ENCODE measurements at places on chromosomes 1 and 21.

- DNase-seq, result no peak
Measured at GRCh38 chr1:10308001-10308400, 90.9 kb upstream of the PGD start.

DNA sequence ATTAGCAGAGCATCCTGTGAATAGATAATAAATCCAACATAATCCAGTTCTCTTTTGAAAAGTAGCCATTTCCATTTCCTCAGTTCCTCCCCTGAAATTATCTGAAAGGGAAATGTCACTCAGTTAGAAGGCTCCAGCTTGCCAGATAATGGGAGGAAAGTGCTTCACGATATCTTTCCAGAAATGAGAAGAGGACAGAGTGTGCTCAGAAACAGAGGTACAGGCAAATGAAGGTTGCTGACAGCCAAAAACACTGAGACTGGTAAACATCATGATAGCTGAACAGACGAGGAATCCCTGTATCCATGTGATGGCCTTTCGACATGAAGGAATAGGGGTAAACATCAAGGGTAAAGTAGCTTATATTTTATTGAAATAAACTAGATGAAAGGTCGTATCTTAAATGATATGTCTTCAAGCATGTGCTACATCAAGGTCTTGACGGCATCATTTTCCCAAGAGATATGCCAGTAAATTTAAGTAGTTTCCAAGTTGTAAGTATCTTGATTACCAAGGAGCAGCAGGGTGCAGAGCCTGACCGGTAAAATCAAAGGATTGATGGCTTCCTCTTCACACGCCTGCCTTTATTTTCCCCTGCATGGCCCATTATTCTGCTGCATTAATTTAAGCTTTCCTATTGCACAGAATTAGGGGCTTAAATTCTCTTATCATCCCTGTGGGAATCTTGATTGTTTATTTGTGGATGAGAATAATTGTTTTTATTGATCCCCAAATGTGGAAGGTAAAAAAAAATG is 244.3 kb upstream of the ST6GALNAC5 start:
- no peak for DNase-seq

GRCh38 chr1:22107126-22107525 is 35.8 kb downstream of the WNT4 start:
- no peak for DNase-seq

DNA sequence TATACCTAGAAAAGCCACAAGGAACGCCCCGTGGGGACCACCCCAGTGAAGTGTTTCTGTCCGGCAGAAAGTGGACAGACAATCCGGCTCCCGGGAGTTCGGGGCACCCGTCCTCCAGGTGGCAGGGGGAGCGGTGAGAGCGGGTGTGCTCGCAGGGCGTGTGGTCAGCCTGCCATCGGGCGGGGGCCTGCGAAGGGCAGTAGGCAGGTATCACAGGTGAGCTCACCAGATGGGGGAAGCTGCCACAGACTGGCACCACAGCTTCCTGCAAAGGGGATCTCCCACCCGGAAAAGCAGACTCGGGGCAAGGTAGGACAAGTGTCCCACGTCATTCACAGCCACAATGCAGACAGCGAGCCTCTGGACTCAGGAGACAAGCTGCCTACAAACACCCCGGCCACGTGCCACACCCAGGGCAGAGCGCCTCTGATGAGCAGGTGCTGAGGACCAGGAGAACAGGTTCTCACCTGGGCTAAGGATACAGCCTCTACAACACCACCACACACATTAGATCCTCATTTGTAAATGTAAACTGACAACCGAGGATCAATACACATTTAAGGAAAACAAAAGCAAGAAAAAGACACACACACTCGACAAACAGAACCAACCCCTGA is 36.4 kb downstream of the VPS26C start:
- DNase-seq, result no peak

Data from activated CD4-positive, alpha-beta T cell treated with anti-CD3 and anti-CD28 coated beads for 48 hours (primary cell).